RWPE2 (cell line): ENCODE measurements at places on chromosomes 2 and 18.

GRCh38 chr2:238865744-238866355, 18.0 kb downstream of the TWIST2 start:
- no peak for DNase-seq

DNA sequence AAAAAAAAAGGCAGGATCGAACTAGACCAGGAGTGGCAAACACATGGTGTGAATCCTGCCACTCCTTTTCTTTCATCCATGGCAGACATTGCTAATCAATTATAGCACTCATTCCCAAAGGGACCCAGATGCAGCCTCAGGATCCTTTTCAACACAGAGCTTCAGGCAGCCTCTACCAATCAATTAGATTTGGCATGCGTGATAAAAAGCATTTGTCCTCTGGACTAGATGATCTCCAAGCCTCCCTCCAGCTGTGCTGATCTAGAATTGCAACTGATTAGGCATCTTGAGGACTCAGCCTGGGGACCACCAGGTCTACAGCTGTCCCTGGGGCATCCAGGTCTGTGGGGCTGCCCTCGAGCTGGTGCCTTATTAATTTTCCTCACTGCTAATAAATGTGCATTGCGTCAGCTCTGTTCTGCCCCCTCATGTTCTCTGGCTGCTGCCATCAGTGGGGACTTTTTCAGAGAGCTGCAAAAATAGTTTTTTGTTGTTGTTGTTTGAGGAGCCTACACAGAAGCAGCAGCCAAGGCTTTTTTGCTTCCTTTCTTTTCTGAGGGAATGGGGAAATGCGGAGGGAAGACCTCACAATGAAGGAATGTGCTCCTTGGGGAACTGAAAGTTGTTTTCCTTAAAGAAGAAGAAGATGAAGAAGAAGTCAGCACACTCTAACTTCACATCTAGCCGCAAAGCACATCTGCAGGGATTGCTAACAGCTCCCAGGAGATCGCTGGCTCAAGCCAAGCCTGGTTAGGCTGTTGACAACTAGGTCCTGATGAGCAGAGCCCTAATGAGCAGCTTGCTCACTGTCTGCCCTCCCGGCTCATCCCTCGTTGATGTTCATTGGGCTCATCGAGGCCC, 8.8 kb upstream of the ATOH8 start:
- DNase-seq, result no peak

DNA sequence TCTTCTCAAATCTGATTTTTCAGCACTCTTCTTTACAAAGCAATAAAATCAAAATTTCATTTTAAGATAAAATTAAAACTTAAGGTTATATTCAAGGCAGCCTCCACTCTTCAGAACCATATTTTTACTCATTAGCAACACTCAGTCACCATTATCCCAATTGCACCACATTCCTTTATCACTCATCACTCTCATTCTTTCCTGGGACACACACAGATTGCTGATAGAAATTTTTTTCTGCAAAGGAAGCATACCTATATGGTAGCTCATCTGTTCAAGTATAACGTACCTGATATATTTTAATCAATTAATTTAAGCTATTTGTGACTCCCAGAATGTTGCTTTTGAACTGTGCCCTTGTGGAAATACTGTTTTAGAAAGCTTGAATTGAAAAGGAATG, 1559.3 kb upstream of the ZEB2 start:
- DNase-seq, result no peak

DNA sequence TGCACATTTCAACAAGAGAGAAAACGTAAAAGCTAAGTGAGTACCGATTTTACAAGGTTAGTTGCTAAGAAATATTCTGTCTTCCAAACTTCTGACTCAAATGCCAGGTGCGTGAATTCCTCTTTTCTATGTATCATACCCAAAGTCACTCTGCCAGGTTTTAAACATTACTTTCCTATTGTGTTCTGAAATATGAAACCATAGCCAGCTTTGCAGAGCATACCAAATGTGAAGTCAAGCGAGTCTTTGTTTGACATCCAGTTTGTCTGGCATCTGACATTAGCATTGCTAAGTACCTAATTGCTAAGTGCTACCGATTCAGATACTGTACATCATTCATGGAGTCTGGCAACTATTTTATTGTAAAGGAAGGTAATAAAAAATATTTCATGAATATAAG, 321.9 kb upstream of the GALNT5 start:
- DNase-seq, result no peak

DNA sequence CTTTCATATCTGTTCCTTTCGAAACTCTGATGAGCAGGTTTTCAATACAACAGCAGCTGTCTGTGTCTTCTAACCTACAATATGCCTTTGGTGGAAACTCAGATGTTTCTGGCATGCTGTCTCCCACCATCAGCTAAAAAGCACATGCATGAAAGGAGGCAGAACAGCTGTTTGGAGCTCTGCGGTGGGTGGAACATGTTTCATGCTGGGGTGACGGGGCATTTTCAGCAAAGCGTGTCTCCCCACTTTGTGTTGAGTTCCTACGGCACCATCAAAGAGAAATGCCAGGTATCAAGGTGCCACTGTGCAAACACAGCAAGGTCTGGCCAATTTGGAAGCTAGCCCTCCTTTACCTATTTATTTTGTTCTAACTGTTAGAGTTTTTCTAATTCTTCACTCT, 290.1 kb downstream of the CLIP4 start:
- no peak for DNase-seq

DNA sequence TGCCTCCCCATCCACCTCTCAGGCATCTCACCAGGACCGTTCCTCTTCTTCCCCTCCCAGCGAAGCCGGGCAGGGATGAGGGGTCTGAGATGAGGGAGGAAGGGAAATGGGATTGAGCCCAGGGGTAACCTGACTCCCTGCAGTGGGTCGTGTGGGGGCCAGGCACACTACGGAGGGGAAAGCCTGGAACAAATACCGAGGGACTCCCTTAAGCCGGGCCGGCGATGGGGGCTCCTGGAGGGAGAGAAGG, 250 bp upstream of the SPEG start:
- no peak for DNase-seq
